ENCODE measurements at places on chromosomes 16 and 17.

GRCh38 chr16:57694725-57695679 is at the start of gene DRC7:
Gene DRC7, plus strand, starts transcription at chr16:57694806. Its CDS starts 3,144 bp downstream, at chr16:57697950.
- peak; percentile 69 for DNase-seq

GRCh38 chr17:55219459-55219858 is 45.3 kb upstream of the HLF start:
- DNase-seq: no peak

- DNase-seq: no peak
Measured at GRCh38 chr17:68740555-68741447, 139.6 kb upstream of the FAM20A start.

GRCh38 chr17:652314-652713 is 62.3 kb downstream of the VPS53 start:
- no peak for DNase-seq

DNA sequence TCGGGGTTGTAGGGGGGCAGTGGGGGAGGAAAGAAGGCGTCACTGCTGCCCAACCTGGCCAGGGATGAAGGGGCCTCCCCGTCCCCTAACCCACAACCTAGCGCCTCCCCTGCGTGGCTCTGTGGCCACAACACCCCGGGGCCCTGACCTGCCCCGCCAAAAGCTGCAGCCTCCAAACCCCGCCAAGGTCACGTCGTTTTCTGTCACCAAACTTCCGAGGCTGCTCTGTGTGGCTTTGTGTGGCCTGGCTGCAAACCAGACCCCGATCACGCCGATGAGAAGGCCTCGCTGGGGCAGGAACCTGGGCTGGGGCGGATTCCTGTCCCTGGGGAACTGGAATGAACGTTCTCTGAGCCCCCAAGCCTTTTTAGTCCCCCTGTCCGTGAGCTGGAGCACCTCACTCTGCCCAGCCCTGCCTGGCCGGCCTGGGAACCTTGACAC is 30.5 kb upstream of the CIBAR2 start:
- DNase-seq: no peak

Data from choroid plexus epithelial cell (primary cell).